RWPE1 (cell line): ENCODE measurements at places on chromosomes 7 and 10.

GRCh38 chr10:44242091-44242490 lies 142.8 kb downstream of the CXCL12 start:
- DNase-seq, result no peak

DNA sequence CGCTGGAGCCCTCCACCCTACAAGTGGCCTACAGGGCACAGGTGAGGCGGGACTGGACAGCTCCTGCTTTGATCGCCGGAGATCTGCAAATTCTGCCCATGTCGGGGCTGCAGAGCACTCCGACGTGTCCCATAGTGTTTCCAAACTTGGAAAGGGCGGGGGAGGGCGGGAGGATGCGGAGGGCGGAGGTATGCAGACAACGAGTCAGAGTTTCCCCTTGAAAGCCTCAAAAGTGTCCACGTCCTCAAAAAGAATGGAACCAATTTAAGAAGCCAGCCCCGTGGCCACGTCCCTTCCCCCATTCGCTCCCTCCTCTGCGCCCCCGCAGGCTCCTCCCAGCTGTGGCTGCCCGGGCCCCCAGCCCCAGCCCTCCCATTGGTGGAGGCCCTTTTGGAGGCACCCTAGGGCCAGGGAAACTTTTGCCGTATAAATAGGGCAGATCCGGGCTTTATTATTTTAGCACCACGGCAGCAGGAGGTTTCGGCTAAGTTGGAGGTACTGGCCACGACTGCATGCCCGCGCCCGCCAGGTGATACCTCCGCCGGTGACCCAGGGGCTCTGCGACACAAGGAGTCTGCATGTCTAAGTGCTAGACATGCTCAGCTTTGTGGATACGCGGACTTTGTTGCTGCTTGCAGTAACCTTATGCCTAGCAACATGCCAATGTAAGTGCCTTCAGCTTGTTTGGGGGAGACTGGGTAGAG lies at the start of gene COL1A2:
Gene COL1A2, plus strand, starts transcription at position 459 of the 704 bp plus-strand sequence. Its CDS starts 137 bp downstream, at position 596.
- DNase-seq, result peak; percentile 25

- DNase-seq, result no peak
These were observed 120.2 kb downstream of the SORBS1 start for GRCh38 chr10:95440756-95441546.

- no peak for DNase-seq
These were observed 143.9 kb downstream of the RAPGEF5 start for GRCh38 chr7:22213081-22213480.

DNA sequence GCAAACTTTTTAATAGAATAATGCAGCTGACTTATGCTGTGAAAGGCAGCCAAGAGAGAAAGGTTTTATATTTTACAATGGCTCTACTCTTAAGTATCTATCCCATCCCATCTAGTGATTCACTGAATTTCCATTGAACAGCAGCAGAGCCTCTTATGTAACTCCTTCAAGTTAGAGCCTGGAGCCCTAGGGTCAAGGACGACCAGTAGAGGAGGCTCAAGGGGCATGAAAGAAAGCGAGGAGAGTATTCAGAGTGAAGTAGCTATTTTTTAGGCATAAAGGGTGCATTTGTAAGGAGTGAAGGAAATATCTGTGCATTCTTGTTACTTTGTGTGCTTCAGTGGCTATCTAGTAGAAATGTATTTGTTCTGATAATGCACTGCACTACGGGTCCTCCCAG lies 180.2 kb upstream of the TPK1 start:
- DNase-seq, result no peak

- no peak for DNase-seq
These were observed 382.6 kb downstream of the LRMDA start for GRCh38 chr10:75814014-75814413.

- DNase-seq, result no peak
These were observed 13.3 kb downstream of the KMT2E start for GRCh38 chr7:105027176-105027853.

DNA sequence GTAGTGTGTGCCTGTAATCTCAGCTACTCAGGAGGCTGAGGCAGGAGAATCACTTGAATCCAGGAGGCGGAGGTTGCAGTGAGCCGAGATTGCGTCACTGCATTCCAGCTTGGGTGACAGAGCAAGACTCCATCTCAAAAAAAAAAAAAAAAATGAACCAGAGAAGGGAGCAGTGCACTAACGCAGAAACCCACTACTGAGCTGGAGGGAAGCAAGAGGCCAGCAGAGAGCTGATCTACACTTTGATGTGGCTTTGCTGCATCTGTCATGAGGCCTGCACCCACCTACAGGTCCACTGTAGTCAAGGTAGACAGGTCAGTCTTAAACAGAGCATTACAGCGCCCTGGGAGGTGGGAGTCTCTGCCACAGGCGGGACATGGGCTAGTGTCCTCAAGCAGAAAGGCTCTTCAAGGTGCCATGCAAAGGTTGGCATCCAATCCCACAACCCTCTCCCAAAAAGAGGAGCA lies 30.0 kb downstream of the MAT1A start:
- DNase-seq, result no peak

DNA sequence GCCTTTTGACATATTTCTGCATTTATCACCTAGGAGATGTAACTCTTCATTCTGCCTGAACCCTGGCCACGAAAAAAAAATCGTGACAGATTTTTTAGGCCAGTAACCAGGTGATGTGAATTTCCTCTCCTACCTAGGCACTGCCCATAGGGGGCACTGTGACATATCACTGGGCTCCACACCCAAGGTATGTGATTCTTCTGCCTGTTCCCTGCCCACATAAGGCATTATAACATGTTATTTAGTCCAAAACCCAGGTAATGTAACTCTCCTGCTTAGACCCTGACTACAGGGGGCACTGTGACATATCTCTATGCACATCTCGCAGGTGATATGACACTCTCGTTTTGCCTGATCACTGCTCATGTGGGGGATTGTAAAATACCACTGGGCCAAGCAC lies 29.5 kb upstream of the ZNF107 start:
- no peak for DNase-seq

GRCh38 chr10:19839090-19839489 lies 22.9 kb downstream of the PLXDC2 start:
- no peak for DNase-seq
